ENCODE measurements at places on chromosomes 7 and 10. TPM values are rescaled to one million over a fixed set of nuclear protein-coding genes. Genes with fewer than 3 reads are reported as not detected.

RNF32 gene
- total RNA-seq = 2.0 TPM

MKI67 gene
- 17.0 TPM for total RNA-seq

CALHM1 gene
- not detected for total RNA-seq

SLC4A2 gene
- 40.3 TPM for total RNA-seq

All from articular chondrocyte of knee joint (primary cell).